ENCODE measurements at places on chromosomes 2 and 18. TPM values are rescaled to one million over a fixed set of nuclear protein-coding genes. Genes with fewer than 3 reads are reported as not detected.

DNA sequence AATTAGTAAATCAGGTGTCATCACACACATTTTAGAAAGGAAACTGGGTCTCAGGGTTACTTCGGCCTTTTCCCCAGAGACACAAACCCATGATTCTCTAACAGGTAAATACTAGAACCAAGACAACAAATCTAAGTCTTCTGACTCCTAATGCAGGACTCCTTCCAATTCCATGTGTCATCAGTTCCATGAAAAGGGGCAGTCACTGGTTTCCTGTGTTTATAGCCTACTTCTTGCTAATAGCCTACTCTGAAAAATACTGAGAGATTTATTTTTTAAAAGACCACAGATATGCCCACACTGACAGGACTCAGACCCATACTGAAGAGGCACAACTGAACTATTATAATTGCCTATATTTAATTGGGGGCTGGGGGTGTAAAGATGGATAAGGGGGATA, 33.0 kb downstream of the RAB1A start:
- no peak for DNase-seq
- peak overlapping the region; percentile 31 for H3K27ac ChIP-seq
- peaks cover 17% of the 10 kb centered on the region for H3K4me1 ChIP-seq
- H3K4me3 ChIP-seq, result no peak overlapping the region
- no peaks in the 10 kb centered on the region for H3K27me3 ChIP-seq

GRCh38 chr18:68676913-68677312, 38.0 kb downstream of the TMX3 start:
- H3K27me3 ChIP-seq, result no peaks in the 10 kb centered on the region
- DNase-seq, result no peak
- no peaks in the 10 kb centered on the region for H3K4me1 ChIP-seq

- no peaks in the 10 kb centered on the region for H3K4me1 ChIP-seq
- H3K27ac ChIP-seq, result no peak overlapping the region
- no peaks in the 10 kb centered on the region for H3K27me3 ChIP-seq
Observed at GRCh38 chr2:21657445-21657844, 533.7 kb downstream of the TDRD15 start.

- H3K27ac ChIP-seq, result no peak overlapping the region
- DNase-seq, result no peak
- H3K27me3 ChIP-seq, result no peaks in the 10 kb centered on the region
- no peaks in the 10 kb centered on the region for H3K4me1 ChIP-seq
- no peak overlapping the region for H3K4me3 ChIP-seq
- H3K36me3 ChIP-seq, result no peaks in the 10 kb centered on the region
Observed at GRCh38 chr2:194556629-194557028, 1100.4 kb upstream of the SLC39A10 start.

DNA sequence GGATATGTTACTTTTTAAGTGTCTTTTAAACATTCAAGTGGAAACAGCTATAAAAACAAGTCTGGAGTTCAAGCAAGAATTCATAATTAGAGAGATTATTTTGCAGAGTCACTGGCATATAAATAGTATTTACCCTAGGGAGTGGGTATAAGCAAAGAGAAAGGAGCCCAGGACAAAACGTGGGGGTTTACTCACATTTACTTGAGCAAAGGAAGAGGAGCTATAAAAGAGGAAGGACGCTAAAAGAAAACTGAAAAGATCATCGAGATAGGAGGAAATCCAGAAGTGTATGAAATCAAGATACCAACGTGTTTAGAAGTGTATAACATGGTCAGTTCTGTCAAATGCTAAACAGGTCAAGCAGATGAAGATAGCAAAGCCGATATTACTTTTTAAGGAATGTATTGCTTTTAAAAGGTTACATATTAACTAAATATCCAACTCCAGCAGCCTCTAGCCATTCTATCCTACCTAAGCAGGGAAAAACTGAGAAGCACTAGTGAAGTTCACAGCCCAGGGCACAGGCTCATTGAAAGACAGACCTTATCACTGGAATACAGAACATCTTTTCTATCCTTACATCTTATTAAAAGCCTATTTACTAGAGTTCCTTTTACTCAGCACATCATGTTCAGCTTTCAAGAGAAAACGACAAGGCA, 8.6 kb downstream of the KANSL1L start:
- H3K27ac ChIP-seq, result no peak overlapping the region
- H3K36me3 ChIP-seq, result no peaks in the 10 kb centered on the region
- peaks cover 8% of the 10 kb centered on the region for H3K4me1 ChIP-seq

DNA sequence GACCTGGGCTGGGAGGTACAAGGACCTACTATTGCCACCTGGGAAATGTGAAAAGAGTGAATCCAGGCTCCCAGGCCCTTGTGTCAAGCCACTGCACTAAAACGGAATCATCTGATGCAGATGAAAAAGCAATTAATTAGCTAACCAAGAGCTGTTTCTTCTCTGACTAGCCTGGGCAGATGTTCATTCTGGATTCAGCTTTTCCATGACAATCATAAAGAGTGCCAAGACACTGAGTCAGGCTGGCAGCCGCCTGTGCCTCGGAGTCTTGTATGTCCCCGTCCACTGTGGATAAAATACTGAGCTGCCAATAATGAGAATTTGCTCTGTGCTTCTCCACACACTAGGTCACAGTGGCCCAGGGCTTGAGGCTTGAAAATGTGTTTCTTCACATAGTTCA, 21.7 kb upstream of the LCLAT1 start:
- DNase-seq, result no peak
- no peak overlapping the region for H3K27ac ChIP-seq
- H3K4me1 ChIP-seq, result peaks cover 54% of the 10 kb centered on the region
- no peak overlapping the region for H3K4me3 ChIP-seq

Gene LINC00305
- not detected for total RNA-seq

Gene ANKRD30B
- total RNA-seq, result not detected

DNA sequence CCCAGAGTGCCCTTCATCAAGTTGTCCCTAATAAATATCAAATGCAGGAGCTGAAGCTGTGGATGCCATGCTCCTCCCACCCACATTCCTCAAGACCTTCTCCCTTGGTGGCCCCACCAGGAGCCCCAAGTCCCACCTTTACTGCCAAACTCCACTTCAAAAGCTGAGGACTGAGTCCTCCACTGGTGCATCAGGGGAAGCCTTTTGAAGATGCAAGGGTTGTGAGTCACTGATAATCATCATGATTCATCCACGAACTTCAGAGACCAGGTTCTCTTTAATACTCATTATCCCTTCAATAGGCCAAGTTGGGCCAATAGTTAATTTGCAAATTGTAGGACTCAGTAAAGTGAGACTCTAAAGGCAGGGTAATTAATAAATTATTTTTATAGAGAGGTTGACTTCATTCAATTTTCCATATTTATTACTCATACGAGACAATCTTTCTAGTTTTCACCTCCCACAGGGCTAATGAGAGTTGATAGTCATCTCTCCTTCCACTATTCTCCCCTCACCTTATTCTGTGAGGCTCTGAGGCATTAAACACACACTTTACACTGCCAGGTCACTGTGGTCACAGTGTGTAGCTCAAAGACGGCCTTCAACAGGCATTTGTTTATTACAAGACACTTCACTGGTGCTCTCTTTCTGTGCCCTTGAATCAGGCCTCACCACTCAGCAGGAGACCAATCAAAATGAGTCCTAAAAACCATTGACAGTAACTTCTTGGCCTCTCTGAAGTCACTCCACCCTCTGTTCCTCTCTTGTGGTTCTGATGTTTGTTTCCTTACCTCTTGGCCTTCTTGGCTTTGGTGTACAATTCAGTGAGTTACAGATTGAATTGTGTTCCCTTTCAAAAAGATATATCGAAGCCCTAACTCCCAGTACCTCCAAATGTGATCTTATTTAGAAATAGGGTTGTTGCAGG, 99.9 kb downstream of the TRIB2 start:
- H3K27me3 ChIP-seq, result no peaks in the 10 kb centered on the region
- no peak overlapping the region for H3K27ac ChIP-seq
- no peak for DNase-seq
- no peak overlapping the region for H3K4me3 ChIP-seq

- H3K36me3 ChIP-seq, result no peaks in the 10 kb centered on the region
- no peak overlapping the region for H3K27ac ChIP-seq
- H3K27me3 ChIP-seq, result peaks cover 5% of the 10 kb centered on the region
- DNase-seq, result no peak
- no peak overlapping the region for H3K4me3 ChIP-seq
Observed at GRCh38 chr2:235064976-235065375, 113.2 kb downstream of the SH3BP4 start.

DNA sequence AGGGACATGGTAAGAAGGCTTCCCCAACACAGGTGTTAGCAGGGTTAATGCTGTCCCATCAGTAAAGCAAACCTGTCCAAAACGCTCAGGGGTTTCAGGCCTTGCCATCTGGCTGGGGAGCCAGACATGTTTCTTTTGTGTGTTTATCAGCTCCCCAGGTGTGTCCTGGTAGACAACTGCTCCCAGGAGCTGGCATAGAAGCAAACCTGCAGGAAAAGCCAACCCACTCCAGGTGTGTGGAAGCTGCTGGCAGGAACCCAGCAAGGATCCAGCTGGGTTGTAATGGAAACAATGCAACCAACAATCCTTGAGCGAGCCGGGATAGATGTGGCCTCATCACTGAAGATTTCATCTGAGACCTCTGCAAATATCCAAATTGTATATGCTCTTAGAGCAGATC, 123.1 kb downstream of the RAB3GAP1 start:
- H3K36me3 ChIP-seq, result peaks cover 47% of the 10 kb centered on the region
- no peak overlapping the region for H3K4me3 ChIP-seq
- DNase-seq, result no peak
- no peak overlapping the region for H3K27ac ChIP-seq

DNA sequence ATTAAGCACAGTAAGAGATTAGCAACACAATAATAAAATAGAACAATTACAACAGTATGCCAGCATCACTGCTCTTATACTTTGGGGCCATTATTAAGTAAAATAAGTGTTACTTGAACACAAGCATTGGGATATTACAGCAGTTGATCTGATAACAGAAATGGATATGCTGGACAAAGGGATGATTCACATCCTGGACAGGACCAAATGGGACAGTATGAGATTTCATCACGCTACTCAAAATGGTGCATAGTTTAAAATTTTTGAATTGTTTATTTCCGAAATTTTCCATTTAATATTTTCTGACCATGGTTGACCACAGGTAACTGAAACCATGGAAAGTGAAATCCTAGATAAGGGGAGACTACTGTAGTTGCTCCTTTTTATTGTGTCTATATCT, 138.2 kb downstream of the UBR3 start:
- no peak overlapping the region for H3K4me3 ChIP-seq
- no peaks in the 10 kb centered on the region for H3K4me1 ChIP-seq
- H3K36me3 ChIP-seq, result peaks cover 50% of the 10 kb centered on the region
- no peak for DNase-seq
- no peaks in the 10 kb centered on the region for H3K27me3 ChIP-seq
- no peak overlapping the region for H3K27ac ChIP-seq

GRCh38 chr2:217249121-217250012, 389.5 kb upstream of the TNP1 start:
- no peaks in the 10 kb centered on the region for H3K4me1 ChIP-seq
- peaks cover 14% of the 10 kb centered on the region for H3K27me3 ChIP-seq
- no peak for DNase-seq
- no peaks in the 10 kb centered on the region for H3K36me3 ChIP-seq
- no peak overlapping the region for H3K27ac ChIP-seq

DNA sequence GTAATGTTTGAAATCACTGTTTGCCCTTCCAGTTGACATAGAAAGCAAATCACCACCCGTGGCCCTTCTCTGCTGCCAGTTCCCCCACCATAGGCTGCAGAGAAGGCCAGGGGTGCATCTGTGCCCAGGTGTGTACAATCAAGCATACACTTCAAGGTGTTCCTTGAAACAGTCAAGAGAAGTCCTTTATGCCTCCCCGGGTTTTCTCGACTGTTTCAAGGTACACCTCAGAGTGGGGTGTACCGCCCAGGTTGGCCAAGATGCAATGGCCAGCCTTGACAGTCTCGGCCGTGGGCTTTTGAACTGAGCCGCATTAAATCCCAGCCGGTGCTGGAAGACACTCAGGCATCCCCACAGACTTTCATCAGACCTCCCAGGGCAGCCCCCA, 21.0 kb upstream of the ATP9B start:
- no peaks in the 10 kb centered on the region for H3K4me1 ChIP-seq
- H3K27ac ChIP-seq, result no peak overlapping the region
- DNase-seq, result no peak
- no peak overlapping the region for H3K4me3 ChIP-seq
- no peaks in the 10 kb centered on the region for H3K36me3 ChIP-seq

DNA sequence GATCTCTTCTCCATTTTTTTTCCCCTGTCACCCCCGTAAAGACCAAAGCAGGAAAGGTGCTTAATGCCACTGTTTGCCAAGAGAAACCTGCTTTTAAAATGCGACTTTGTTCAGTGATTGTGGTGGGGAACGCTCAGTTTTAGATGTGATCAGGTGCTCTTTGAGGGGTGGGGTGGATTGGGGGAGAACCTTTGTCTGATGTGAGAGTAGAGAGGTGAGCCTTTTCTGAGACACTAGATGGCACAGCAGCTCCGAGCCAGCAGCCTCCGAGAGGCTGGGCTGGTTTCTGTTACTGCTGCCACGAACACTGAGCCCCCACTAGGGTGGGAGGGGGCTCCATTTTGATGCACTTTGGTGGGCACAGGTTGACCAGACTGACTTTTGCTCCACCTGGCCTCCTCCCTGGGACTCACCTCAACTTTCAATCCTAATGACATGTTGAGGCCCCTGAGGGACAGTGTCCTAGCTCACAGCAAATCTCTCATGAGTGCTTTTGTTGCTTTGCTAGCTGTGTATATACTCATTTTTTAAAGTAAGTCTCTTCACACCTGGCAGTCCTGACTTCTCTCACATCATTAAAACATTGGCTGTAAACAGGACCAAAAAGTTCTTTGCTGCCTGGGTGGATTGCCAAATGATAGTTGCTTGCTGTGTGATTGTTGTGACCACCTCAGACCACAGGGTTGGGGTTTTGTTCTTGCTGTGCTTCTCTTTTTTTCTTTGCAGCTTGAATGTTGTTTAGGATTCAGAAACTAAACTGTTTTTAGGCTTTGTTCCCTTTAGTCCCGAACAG, 98.2 kb upstream of the MAP3K20 start:
- no peak overlapping the region for H3K27ac ChIP-seq
- no peak overlapping the region for H3K4me3 ChIP-seq
- DNase-seq, result no peak
- H3K27me3 ChIP-seq, result peaks cover 24% of the 10 kb centered on the region

Gene TMEFF2
- total RNA-seq, result not detected

Gene MORN2
- 6.7 TPM for total RNA-seq

GRCh38 chr18:8615397-8616027, 6.3 kb downstream of the RAB12 start:
- H3K27me3 ChIP-seq, result no peaks in the 10 kb centered on the region
- DNase-seq, result no peak
- no peak overlapping the region for H3K4me3 ChIP-seq

Gene GKN1
- not detected for total RNA-seq

DNA sequence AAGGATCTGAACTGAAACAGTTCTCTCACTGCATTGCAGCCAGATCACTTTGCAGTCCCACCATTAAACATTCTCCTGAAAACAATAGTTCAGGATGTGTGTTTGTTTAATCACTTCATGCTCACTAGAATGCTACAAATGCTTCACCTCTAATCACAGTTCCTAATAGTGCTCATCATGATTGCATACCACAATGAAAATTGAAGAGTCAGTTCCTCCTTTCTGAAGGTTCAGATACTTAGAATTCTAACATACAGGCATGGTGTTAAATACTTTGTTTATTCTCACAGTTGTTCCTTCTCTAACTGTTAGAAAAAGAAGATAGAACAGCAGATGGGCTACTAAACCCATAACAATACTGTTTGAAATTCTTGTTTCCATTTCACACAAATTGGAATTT, 622.3 kb upstream of the ACVR2A start:
- no peaks in the 10 kb centered on the region for H3K4me1 ChIP-seq
- peaks cover 4% of the 10 kb centered on the region for H3K36me3 ChIP-seq
- DNase-seq, result no peak

All from activated CD4-positive, alpha-beta memory T cell treated with anti-CD3 and anti-CD28 coated beads for 36 hours (primary cell).